NCI-H748 treated with DMSO at 0.1 percent for 48 hours (cell line): ENCODE measurements at places on chromosomes 2 and 18.

- no peak for DNase-seq
Measured at GRCh38 chr2:44931198-44931780, 10.2 kb upstream of the SIX3 start.

DNA sequence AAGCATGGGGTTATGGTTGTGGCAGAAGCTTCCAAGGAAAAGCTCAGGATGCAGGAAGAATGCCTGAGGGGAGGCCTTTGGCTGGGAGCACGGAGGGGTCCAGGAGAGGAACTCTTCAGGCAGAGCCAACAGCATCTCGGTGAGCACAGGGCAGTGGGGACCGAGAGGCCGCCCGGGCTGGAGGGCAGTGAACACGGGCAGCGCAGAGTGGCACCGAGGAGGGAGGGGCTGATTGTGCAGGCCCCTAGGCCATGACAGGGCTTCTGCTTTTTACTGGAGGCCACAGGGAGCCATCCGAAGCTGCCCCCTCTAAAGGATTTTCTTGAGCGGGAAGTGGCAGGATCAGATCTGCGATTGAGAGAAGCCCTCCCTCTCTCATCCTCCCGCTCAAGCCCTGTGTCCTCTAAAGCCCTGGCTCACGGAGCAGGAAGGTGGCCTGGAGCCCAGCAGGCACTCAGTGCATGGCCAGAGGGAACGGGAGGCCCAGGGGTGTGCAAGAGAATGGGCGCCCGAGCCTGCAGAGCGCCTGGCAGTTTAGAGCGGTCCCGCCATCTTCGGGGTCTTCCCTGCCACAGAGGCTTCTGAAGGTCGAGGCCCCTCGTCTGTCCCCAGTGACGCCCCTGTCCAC, 110.0 kb upstream of the STON1 start:
- DNase-seq: no peak

DNA sequence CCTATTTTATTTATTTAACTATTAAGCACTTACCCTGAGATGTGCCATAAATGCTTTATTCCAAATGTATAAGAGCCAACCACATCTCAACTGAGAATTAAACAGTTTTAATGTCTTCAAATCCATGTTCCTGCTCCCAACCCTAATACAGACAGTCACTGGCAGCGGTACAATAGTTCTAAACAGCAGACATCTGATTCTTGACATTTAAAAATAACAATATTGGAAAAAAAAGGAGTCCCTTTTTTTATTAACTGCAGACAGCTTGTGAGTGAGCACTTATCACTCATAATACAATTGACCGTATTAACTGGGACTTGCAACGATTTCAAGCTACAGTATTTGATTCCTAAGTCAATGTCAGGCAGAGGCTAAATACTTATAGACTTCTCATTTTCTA, 424.6 kb downstream of the TGIF1 start:
- DNase-seq: no peak

GRCh38 chr2:214311031-214311533, 99.8 kb upstream of the VWC2L start:
- no peak for DNase-seq

DNA sequence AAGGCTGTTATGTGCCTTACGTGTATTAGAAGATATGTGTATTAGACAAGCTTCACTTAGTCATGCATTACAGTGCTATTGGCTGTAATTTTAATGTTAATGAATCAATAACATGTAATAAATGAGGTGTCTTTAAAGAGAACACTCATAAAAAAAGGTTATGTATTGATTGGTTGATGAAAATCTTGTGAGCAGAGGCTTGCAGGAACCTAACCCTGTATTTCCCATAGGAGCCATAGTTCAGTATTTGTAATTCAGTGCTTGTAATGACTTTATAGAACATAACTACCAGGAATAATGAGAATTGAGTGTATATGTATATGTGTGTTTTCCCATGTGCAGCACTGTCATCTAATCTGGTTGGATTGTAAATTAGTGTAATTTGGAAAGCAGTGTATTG, 33.2 kb downstream of the TSN start:
- no peak for DNase-seq

DNA sequence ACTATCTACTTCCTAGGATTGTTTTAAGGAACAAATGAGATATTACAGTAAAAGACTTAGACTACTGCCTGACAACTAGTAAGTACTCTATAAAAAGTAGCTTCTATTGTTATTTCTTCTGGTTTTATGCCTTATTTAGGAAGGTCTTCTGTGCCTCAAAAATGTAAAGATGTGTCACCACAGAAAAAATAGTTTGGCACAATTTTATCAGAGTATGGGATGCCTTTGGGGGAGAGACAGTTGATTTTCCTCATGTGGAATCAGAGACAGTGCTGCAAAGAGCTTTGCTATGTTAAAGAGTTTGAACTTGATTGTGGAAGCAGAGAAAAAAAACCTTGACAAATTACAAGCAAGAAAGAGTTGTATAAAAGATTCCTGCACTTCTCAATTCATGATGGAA, 98.4 kb downstream of the EHBP1 start:
- no peak for DNase-seq

GRCh38 chr2:197256547-197257170, 53.9 kb downstream of the ANKRD44 start:
- no peak for DNase-seq

DNA sequence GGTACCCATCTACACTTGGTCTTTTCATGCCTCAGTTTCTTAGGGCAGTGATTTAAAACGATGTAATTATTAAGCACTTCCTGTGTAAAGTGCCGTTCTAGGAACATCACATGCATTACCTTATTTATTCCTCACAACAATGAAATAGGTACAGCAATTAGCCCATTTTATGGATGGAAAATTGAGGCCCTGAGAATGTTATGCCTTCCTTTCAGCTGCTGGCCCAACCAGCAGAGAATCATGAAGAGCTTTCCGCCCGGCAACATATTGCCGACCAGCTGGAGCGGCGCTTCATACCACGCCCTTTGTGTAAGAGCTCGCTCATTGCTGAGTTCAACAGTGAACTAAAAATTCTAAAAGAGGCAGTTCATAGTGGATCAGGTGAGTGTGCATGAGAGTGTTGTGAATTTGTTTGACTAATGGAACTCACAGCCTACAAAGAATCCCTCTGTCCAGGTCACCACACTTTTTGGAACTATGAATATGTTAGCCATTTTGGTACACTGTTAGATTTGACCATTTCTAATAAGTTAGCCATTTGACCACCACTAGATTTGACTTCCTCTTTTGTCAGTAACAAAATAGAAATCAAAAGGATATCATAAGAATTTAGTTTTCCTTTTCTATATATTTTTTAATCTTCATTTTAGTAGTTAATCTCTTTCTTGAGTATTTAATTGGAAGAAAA, 25.6 kb upstream of the RPE start:
- no peak for DNase-seq

- DNase-seq: no peak
Measured at GRCh38 chr2:19835781-19836281, 66.0 kb downstream of the TTC32 start.

- no peak for DNase-seq
Measured at GRCh38 chr2:177265824-177266817, 1.6 kb upstream of the NFE2L2 start.
